Activated CD4-positive, alpha-beta T cell treated with anti-CD3 and anti-CD28 coated beads, Interleukin-2, amount 10 ng/mL, durations not matched to agents 24 days and 14 days (primary cell): ENCODE measurements at places on chromosomes 3 and 15. TPM values are rescaled to one million over a fixed set of nuclear protein-coding genes. Genes with fewer than 3 reads are reported as not detected.

DNA sequence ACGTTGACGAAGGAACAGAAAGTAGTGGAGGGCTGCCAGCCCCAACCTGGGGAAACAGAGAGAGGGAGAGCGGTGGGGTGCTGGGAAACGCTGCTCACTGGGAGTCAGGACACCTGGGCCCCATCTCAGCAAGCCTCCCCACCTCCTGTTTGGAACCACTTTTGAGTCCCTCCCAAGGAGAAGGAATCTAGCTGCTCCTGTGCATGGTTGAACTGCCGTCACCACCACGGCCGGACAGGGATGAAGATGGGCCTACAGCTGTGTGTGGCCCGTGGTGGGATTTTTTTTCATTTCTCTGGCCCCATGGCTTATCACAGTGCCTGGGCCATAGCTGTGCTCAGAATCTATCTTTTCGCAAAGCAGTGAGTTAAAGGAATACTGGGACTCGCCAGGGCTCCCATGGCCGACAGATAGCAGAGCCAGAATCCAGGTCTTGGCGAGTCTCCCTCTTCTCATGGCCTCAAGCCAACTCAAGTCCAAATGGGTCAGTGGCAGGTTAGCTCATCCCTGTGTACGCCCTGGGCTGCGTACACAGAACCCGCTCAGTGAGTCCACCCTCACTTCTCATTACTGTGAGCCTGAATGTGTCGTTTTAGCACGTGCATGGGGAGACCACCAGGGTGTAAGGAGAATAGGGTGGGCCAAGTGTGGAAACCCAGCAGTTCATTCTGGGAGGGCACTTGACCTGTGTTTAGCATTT, 271.2 kb downstream of the FAM43A start:
- no peak for DNase-seq

- DNase-seq: no peak
Measured at GRCh38 chr3:19232566-19232965, 84.3 kb downstream of the KCNH8 start.

GRCh38 chr15:100158356-100158755, 183.4 kb downstream of the ADAMTS17 start:
- DNase-seq: no peak

DNA sequence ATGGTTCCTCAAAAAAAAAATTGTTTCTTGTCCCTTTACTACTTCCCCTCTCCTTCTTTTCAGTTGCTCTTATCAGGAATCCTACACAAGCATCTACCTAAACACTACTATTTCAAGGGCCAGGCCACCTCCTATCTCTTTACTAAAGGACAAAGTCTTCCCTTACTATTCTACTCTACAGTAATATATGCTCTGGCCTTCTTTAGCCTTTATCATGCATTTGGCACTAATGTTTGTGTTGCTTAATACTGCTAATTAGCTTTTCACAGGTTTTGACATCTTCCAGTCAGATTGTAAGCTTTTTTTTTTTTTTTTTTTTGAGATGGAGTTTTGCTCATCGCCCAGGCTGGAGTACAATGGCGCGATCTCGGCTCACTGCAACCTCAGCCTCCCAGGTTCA, 5.3 kb downstream of the CEP19 start:
- no peak for DNase-seq

DNA sequence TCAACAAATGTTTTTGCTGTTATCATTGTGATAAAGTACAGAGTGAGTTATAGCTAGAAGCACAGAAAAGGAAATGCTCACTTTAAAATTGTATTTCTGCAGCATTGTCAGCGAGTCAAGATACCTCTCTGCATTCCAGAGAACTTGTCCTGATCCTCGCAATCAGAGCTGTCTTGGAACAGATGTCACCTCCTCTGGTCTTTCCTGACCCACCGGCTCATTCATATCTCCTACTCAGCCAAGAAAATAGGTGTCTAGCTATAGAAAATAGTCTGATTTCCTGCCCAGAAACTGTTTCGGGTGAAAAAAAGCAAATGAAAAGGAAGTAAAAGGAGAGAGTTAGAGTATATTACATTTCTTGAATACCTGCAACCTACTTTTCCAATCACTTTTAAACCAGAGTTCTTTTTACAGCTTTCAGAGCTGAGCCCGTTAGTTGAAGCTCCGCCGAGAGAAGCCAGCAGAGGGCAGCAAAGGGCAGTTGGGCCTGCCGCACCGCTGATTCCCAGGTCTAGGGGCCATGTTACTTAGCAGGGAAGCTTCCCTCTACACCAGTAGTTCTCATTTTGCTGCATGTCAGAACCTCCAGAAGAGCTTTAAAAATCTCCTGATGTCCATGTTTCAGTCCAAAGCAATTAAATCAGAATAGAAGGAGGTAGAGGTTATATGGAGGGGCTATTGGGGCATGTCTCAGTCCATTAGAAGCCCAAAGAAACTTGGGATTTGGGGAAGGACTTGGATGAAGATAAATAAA, 185.7 kb upstream of the THRB start:
- peak; percentile 85 for DNase-seq

- DNase-seq: no peak
Measured at GRCh38 chr3:138493804-138494606, 59.6 kb downstream of the ESYT3 start.

DNA sequence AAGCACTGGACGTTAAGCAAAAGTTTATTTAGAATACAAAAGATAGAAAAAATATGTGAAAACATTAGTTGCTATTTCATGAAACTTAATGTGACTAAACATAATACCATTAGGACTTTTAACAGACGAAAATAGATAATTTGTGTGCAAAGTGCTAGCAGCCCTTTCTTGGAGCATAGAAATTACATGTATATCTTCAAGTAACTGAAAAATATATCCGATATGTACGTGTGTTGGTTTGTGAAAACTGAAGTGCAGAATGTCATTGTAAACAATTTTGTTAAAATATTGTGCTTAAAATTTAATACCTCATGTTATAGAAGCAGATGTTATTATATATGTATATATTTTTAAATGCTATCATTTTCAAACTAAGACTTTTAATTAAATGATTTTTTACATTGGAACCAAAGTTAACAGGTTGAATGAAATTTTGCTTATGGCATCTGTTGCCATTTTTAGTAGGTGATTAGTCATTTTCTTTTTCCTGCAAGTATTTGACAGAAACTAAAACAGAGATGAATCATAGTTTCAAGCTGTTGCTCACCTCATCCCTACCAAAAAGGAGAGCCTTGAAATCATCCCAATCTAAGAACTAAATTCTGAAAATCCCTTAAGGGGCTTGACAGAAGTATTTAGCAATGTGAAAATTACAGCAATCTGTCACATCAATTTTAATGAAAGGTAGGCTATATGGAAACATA, 334.8 kb downstream of the NAALADL2 start:
- no peak for DNase-seq

DNA sequence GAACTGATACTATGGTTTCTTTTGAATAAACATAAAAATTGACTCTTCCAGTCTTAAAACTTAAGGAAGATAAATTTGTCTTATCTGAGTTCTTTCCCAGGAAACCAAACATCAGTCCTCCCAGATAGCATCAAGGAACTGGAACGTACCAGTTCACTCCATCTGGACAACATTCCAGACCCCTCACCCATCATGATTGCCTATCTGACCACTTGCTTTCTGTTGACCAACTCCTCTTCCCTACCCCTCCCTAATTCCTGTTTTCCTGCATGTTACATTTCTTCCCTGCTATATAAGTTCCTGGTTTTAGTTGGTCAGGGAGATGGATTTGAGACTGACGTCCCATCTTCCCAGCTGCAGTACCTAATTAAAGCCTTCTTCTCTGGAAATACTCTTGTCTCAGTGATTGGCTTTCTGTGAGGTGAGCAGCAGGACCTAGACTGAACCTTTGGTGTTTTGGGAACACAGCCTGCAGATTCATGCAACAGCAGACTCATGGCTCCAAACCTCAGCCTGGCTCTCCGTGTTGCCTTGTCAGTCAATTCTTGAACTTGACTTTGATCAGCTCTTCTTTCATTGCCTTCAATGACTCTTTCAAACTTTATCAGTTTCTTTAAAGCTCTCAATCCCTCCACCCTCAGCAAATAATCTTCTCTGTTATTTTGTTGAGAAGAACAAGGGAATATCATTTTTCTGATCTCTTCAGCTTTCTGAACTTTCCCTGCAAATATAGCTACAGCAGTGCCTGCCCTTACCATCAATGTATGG, 123.6 kb downstream of the RPL22L1 start:
- DNase-seq: no peak

- no peak for DNase-seq
Measured at GRCh38 chr3:46640927-46641326, 28.6 kb downstream of the FAM240A start.

The PRR23B gene
- not detected in 2 replicates for total RNA-seq

The PAQR9 gene
- total RNA-seq: not detected in 2 replicates

The THBS1 gene
- 1.9 and 2.8 TPM in 2 replicates for total RNA-seq
